ENCODE measurements at places on chromosomes 12 and 14.

DNA sequence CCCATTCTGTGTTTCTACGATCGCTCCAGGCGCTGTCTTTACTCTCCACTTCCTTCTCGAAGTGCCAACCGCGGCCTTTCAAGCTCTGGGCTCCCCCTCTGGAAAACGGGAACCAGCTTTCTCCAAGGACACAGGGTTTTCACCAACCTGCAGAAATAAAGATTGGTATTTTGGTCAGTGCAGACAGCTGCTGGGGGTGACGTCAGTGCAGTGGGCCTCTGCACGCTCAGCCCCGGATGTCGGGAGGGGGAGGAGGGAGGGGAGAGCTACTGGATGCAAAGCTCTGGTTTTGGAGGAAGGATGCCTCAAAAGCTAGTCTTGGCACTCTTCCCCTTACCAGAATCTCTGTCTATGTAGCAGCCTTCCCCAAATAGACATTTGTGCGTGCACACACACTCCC is 19.9 kb downstream of the HRK start:
- no peak for DNase-seq

GRCh38 chr14:95516554-95517181 is at the start of gene SYNE3:
Gene SYNE3, minus strand, starts transcription at chr14:95516650. Its CDS starts 40,829 bp downstream, at chr14:95475821.
- DNase-seq: no peak

DNA sequence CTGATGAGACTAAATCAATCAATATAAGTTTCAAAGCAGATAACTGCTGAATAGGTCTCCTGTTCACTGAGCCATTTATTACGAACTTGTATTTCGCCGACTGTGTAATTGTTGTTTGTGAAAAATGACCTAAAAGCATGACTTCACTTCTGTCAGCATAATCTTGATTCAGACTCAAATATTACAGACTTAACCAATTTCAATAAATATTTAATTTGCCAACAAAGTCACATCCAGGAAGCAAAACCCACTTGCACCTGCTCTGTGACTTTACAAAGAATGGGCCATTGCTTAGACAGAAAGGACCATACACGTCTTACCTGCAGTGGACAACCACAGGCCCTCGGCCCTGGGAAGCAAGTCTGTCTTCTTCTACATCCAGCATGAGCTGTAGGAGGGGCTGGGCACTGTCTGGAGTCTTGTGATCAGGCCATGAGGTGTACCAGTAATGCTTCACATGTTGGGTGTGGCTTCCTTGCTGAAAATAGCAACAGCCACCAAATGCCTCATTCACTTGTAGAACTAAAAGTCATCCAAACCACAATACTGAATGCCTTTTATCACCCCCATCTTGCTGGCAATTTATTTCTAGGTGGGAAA is 23.5 kb upstream of the PTPRB start:
- no peak for DNase-seq

DNA sequence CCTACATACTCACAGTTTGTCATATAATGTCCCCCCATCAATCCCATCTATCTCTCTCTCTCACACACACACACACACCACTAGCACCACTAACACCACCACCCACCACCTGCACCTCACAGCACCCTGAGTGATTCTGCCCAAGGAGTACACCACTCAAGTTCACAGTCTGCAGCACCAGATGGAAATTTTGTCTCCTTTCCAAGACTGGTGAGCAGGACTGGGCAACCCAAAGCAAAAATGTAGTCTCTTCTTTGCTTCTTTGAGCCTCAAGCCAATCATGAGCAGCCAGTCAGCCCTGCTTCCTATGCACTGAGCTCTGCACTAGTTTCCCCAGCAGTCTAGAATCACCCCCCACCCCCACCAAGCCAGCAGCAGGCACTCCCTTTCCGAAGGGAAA is 15.0 kb upstream of the ARMH4 start:
- DNase-seq: no peak

DNA sequence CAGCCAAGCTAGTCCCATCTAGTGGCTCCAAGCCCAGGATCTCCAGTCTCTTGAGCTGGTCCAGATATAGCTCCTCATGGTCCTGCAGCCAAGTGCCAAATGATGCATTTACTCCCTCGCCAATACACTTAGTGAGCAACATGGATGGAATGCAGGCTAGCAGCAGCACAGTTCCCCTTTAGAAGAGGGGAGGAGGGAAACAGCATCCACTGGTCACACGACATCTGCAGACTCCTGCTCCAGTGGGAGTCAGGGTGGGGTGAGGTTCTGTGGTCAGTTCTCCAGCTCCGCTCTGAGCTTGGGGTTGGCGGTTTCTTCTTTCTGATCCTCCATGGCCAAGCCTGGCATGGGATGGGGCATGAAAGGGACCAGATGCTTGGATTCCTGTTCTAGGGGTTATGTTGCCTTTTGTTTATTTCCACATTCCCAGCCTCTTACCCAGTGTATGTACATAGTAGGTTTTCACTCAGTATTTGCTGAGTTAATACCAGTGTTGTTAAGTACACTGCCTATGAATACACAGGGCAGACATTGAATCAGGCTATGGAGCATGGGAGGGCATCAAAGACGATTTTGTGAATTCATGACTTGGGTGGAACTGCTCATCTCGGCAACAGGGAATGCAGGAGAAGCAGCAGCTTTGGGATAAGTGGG is 57.3 kb downstream of the GALNT16 start:
- DNase-seq: no peak

DNA sequence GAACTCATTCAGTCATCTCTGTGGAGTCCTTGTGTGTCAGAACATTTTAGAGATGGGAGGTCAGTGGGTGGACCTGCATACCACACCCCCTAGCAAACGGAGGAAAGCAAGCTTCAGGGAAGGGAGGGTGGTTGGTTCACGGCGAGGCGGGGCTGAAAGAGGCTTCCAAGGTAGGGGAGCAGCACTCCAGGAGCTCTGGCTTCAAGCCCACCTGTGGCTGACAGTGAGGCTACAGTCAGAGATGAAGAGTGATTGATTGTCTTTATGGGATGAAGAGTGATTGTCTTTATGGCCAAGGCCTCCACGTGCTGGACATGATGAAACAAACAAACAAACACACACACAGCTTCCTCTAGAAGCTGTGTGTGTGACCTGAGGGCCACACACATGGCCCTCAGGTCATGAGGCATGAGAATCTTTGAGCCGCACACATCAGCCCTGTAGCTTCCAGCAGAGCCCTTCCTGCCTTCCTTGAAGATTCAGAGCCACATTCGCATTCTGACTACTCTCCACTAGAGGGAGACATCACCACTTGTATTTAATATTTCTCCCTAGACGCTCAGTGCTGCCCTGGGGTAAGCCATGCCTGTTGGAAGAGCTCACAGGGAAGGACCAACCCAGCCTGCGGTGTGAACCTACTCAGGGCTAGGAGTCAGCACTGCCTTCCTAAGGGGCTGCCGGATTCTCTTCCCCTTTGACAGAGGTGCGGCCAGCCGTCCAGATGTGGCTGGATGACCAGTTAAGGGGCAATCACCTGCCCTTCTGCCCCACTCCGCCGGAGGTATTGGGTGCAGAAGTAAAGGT is 54.4 kb upstream of the KCNA1 start:
- DNase-seq: peak; percentile 42

DNA sequence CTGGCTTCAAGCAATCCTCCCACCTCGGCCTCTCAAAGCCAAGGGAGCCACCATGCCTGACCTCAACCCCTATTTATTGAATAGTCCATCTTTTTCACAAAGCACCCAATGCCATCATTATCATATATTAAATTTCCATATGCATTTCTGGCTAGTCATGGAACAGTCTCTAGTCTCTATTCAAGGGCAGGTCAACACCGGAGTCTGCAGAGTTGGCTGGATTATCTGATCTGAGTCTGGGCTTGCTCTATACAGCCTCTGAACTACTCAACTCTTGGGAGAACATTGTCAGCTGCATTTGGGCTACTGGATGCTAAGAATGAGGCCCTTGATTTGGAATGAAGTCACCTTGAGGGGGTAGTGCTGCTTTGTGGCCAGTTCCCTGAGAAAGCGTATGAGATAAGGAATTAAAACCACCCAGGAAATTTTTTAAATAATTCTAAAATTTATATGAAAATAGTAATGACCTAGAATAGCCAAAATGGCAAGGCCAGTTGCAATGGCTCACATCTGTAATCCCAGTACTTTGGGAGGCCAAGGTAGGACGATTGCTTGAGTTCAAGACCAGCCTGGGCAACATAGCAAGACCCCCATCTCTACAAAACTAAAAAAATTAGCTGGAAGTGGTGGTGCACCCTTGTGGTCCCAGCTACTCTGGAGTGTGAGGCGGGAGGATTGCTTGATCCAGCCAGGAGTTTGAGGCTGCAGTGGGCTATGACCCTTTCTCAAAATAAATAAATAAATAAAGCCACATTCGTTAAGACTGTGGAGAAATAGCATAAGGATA is 6.9 kb upstream of the NAA25 start:
- no peak for DNase-seq

GRCh38 chr14:29892327-29892726 is 35.3 kb downstream of the PRKD1 start:
- DNase-seq: no peak

DNA sequence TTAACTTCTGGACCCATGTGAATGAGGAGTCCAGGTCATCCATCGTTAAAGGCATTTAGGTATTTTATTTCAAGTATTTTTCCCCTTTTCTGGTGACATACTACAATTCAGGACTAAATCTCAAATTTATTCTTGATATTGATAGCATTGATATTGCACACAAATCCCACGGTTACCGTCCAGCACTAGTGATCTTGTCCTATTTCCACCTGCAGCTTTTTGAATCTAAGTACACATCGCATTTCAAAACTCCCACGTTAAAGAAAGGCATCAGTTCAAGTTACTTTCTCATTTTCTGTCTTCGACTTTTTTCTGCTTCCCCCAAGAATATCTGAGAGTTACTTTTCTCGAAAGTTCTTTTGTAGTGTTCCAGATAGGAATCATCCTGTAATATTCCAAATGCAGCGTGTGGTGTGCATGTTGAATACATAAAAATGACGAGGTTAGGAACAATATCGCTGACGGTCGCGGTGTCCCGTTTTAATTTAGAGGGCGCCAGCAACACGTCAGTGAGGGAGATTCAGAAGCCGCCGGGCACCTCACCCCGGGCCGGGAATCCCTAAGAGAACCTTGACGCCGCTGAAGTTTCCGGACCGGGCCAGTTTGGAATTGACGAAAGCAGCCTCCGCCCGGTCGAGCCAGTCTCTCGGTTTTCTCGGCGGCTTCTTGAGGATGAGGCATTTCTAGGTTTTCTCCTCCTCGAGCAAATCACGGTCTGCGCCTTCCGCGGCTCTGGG is 569 bp upstream of the RGS6 start:
- DNase-seq: no peak

Data from activated T-cell treated with anti-CD3 and anti-CD28 coated beads for 4 hours (primary cell).